Activated T-helper 1 cell treated with anti-CD3 and anti-CD28 coated beads, Interleukin-2, amount 50 U/mL, for 16 hours (primary cell): ENCODE measurements at places on chromosomes 2 and 18.

DNA sequence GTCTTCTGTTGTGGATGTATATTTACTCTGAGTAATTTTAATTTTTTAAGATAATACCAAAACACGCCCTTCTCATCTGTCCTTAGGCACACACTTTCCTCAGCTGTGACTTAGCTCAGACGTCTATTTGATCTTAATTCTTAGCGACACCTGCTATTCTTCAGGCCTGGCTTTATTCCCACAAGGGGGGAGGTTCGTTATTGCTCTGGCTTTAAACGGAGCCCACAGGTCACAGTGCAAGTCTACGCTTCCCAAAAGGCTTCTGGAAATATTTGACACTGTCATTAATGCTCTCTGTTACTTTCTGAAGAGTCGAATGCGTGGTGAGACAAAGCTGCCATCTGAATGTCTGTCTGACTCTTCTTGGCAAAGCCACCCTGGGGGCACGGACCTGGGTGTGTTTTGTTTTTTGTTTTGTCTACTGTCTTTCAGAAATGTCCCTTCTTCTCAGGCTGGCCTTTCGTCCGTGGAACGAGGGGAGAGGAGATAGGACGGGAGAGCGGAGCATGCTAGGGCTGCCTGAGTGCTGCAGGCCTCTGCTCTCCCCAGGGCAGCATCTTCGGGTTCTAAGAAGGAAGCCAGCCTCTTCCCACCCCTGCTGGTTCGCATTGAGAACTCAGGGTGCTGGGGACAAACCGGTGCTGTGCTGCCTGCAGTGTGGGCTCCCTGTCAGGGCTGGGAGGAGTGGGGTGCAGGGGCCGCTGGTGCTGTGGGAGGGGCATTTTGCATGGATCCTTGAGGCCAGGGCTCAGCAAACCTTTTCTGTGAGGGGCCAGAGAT is 61.9 kb downstream of the ASAP2 start:
- DNase-seq, result no peak

- DNase-seq, result no peak
Measured at GRCh38 chr2:183172220-183172887, 48.1 kb downstream of the NUP35 start.

DNA sequence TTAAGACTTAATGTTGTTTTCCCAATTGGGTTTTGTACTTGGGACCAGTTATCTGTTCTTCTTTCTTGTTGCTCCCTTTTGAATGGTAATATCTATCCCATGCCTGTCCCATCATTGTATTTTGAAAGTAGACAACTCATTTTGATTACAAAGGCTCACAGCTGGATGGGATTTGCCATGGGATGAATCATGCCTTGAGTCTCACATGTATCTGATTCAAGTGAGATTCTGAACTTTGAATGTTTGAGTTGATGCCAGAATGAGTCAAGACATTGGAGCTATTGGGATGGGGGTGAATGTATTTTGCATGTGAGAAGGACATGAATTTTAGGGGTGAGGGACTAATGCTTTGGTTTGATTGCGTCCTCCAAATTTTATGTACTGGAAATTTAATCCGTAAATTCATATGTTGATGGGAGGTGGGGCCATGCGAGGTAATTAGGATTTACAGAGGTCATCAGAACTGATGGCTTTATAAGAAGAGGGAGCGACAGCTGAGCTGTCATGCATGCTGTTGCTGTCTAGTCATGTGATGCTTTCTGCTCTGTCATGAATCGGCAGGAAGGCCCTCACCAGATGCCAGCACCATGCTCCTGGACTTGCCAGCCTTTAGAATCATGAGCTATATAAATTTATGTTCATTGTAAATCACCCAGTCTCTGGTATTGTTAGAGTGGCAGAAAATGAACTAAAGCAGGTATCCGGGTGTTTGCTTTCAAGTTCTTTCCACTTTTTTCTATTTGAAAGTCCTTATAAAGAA is 741.3 kb upstream of the RAB6C start:
- DNase-seq, result no peak

- DNase-seq, result no peak
Measured at GRCh38 chr2:98809116-98809515, 78.2 kb upstream of the MGAT4A start.

- no peak for DNase-seq
Measured at GRCh38 chr2:36397728-36398413, 42.3 kb downstream of the CRIM1 start.

GRCh38 chr18:67476585-67476984 is 39.9 kb downstream of the DSEL start:
- no peak for DNase-seq

- DNase-seq, result no peak
Measured at GRCh38 chr2:138244501-138244925, 257.1 kb upstream of the SPOPL start.

DNA sequence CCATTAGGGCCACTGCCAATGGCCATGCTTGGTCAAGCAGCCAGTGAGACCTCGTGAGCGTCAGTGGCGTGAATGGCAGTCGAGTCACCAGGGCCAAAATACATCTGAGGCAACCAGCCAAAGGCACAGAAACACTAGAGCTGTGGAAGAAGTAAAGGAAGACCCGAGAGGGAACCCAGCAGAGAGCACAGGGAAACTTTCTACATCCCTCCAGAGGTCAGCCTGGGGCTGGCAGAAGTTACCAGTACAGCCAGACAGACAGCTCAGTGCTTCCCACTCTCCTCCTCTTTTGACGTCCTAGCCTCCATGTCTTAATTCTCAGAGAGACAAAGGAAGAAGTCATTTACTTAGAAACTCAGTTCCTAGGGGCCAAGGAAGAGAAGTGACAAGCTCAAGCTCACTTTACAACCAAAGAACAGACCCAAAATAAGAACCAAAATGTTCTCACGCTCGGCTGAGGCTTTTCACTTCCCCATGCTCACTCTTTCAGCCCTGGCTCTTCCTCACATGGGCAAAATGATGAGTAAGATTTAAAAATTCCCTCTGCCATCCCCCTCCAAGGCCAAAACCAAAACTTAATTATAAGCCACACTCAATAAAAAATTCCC is 8.7 kb downstream of the CYRIA start:
- no peak for DNase-seq

GRCh38 chr2:239719791-239720360 is 305.3 kb downstream of the NDUFA10 start:
- no peak for DNase-seq

- no peak for DNase-seq
Measured at GRCh38 chr2:127479219-127479825, 47.0 kb downstream of the IWS1 start.

- DNase-seq, result no peak
Measured at GRCh38 chr2:210938228-210938627, 381.8 kb downstream of the CPS1 start.
